ENCODE measurements at places on chromosomes 13 and 19. TPM values are rescaled to one million over a fixed set of nuclear protein-coding genes. Genes with fewer than 3 reads are reported as not detected.

The SEMA6B gene
- 15.0 TPM for total RNA-seq

The ZNF829 gene
- 2.9 TPM for total RNA-seq

The TIMM50 gene
- total RNA-seq, result 71.2 TPM

The ZNF317 gene
- 11.3 TPM for total RNA-seq

The NCAN gene
- not detected for total RNA-seq

The KCTD12 gene
- total RNA-seq, result 67.9 TPM

The ZNF135 gene
- total RNA-seq, result 3.4 TPM

The SLC6A16 gene
- 1.1 TPM for total RNA-seq

The TJP3 gene
- not detected for total RNA-seq

The ZNF556 gene
- not detected for total RNA-seq

The AMER2 gene
- not detected for total RNA-seq

The REX1BD gene
- 76.0 TPM for total RNA-seq

The STXBP2 gene
- 18.2 TPM for total RNA-seq

The FBN3 gene
- total RNA-seq, result not detected

The PRKCG gene
- total RNA-seq, result not detected

The TMC4 gene
- 1.1 TPM for total RNA-seq

The BRME1 gene
- 0.62 TPM for total RNA-seq

The RNF225 gene
- not detected for total RNA-seq

All from left cardiac atrium (tissue), 4 donors.